ENCODE measurements at places on chromosomes 2 and 18.

DNA sequence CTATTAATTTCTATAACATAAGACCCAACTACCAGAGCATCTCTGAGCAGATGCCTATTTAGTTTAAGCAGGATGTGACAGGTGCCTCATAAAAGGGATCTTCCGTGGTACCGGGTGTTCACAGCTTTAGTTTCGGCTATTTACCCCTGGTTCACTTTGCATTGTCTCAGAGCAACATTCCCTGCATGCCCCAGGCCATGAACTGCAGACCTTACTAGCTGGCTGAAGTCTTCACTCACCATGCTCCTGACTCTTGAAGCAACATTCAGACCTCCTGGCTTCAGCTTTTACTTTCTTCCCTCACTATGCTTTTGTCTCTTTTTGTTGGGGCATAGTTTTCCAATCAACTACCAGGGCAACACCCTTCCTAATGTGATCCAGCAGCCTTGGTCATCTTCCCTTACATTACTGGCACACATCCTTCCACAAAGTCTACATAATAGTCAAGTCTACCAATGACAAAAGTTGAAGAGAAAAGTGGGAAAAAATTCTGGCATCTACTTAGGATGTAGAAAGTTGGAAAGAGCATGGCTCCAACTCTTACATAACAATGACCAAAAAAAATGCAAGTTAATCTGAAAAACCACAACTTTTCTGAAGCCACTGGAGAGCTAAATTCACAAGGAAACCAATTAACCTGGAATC, 99.2 kb downstream of the SESTD1 start:
- DNase-seq: no peak

- no peak for DNase-seq
These were observed 122.1 kb upstream of the MMADHC start for GRCh38 chr2:149709496-149710263.

GRCh38 chr18:24187689-24188088, 48.8 kb downstream of the CABYR start:
- DNase-seq: no peak

GRCh38 chr2:220277445-220277975, 650.1 kb downstream of the SLC4A3 start:
- DNase-seq: no peak

GRCh38 chr2:236694146-236694888, 124.7 kb downstream of the ACKR3 start:
- DNase-seq: no peak

DNA sequence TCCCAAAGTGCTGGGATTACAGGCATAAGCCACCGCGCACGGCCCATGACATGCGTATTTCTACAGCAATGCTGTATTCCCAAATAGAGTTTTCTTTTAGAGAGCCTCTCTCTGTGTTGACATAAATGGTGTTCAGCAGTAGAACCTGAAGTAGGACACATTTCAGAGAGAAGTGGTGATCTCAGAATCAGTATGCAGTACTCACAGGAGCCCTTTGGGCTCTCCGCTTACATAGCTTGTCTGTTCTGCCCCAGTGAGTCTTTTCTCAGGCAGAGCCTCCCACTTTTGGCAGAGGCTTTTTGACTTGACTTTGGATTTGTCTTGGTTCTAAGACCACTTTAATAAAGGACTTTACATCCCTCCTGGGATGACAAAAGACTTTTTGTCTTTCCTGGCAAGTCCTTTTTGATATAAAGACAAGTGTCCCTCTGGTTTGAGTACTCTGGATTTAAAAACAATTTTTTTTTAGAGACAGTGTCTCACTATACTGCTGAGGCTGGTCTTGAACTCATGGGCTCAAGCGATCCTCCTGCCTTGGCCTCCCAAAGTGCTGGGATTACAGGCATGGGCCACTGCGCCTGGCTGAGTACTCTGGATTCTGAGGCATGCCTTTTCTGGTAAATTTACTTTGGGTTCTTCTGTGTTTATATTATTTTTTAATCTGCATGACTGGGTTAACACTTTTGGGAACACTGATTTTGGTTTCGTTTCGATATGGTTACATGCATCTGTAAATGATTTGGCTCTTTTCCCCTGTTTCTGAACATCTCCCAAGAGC, 113.3 kb downstream of the SMAD2 start:
- DNase-seq: no peak

- no peak for DNase-seq
These were observed 105.6 kb downstream of the TTC32 start for GRCh38 chr2:19796035-19796695.

DNA sequence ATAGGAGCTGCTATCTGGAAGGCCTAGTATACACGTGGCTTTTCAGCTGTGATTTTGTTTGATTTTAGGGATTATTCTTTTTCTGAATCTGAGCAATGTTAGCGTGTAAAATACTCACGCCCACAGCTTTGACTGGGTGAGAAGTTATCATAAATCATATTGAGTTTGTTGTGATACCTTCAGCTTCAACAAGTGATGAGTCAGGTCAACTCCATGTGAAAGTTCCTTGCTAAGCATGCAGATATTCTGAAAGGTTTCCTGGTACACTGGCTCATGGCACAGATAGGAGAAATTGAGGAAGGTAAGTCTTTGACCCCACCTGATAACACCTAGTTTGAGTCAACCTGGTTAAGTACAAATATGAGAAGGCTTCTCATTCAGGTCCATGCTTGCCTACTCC, at the start of gene GKN1:
Gene GKN1, plus strand, starts transcription at position 386 of the 400 bp plus-strand sequence. CDS start 42 bp downstream, outside the sequence.
- no peak for DNase-seq

DNA sequence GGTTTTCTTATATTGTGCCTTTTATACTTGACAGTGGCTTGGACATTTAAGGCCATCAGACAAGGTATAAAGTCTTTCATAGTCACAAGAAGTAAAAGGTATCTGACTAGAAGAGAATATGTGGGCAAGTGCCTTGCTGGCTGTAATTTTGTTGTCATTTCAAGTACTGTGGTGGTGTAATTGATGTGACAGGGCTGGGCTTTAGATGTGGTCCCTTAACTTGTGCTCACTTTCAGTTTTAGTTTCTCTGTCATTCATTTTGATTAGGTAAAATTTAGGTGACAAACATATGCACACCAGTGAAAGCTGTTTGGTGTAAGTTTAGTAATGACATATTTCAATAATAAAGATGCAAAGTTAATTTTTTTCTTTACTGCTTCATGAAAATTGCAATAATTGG, 31.2 kb upstream of the TBR1 start:
- DNase-seq: no peak

GRCh38 chr2:157337978-157338377, 12.4 kb upstream of the ERMN start:
- no peak for DNase-seq

DNA sequence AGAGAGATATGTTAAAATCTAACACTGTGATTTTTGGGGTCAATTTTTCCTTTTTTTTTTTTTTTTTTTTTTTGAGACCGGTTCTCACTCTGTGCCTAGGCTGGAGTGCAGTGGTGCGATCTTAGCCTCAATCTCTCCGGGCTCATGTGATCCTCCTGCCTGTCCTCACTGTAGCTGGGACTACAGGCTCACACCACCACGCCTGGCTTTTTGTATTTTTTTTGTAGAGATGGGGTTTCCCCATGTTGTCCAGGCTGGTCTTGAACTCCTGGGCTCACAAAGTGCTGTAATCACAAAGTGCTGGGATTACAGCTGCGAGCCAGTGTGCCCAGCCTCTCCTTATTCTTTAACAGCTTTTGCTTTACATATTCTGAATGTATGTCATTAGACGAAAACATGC, 2.9 kb upstream of the HAAO start:
- no peak for DNase-seq

DNA sequence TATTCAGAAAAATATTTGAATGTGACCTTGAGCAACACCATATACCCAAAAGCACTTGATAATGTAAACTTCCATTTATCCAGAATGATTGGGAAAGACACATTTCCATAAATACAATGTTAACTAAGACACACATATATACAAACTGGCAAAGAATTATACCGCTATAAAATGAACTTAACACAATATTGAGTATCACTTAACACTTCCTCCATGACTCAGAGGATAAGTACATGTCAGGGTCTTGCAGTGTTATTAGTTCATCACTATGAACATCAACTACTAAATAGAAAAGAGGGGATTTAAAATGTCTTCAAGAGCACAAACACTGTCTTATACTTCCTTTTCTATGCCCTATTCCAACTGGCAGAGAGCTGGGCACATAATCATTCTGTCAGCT, 18.6 kb downstream of the WDSUB1 start:
- no peak for DNase-seq

- DNase-seq: no peak
These were observed at the start of gene DAPL1 for GRCh38 chr2:158795195-158795924. Gene DAPL1, plus strand, starts transcription at chr2:158795317. Its CDS starts 56 bp downstream, at chr2:158795373.

GRCh38 chr2:241003047-241003360, 4.6 kb downstream of the SNED1 start:
- no peak for DNase-seq

GRCh38 chr2:54461261-54461660, 5.1 kb downstream of the SPTBN1 start:
- DNase-seq: no peak

DNA sequence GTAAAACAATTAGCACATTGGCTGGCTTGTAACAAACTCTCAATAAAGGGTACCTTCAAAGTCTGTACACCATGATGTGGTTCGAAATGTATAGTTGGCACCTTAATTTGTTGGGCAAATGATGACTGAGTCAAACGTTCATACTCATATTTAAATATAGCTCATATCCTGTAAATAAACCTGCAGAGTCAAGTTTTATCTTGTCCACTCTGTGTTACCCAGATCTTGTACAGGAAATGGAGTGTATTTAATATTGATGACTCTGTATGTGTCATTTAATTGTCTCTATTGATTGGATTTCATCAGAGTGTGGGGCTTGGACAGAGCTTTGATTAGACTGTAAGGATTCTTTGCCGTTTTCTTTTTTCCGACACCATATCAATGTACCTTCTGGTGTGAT, 805.6 kb upstream of the ZEB2 start:
- no peak for DNase-seq

DNA sequence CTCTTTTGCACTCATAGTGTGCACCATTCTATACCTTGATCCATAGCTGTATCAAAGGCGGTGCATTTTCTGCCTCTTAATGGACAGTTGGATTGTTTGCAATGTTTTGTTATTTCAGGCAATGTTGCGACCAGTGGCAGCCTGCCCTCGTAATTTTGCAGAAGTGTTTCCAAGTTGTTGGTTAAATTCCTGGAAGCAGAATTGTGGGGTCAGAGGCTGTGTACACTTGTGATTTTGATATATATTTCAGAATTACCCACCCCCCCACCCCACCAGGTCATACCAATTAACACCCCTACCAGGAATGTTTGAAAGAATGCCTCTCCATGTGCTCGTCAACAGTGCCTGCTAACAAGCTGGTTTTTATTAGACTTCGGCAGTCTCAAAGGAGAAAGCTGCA, 32.4 kb upstream of the IL1R1 start:
- no peak for DNase-seq

DNA sequence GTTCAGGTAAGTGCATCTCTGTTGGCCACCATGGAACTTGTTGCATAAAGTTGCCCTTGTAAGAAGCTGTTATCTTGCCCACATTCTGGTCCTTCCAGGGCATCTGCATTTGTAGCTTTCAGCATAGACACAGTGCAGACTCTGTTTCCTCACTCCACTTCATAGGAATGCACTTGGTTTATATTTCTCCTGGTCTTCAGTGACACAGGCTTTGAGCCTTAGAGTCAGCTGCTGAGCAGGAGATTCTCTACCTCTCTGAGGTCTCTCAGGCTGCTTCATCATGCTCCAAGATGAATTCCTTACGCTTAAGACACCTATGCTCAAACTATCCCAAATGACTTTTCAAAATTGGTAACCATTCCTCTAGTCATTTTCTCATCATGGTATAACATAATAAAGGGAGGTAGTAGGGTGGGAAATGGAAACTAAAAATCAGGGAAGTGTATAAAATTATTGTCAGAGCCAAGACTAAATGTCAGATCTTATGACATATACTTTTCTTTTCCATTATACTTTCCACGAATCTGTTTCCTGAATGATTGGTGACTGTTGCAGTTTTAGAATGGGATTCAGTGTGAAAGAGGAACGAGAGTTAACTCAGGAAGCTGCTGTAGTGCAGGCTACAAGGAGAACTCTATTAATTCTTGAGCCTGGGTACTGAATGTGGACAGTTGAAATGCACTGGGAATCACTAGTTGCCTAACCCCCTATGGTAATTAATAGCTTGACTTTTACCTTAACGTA, 72.0 kb downstream of the GALNT1 start:
- no peak for DNase-seq

DNA sequence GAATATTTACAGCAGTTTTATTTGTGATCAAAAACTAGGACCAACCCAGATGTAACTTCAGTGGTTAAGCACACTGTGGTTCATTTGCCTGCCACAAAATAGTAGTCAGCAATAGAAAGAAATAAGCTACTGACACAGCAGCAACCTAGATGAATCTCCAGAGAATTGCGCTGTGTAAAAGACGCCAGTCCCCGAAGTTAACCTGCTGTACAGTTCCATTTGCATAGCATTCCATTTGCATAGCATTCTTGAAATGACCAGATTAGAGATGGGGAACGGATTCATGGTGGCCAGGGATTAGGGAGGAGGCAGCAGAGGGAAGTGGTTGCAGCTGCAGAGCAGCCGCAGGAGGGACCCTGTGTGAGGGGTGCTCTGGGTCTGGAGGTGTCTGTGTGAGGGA, 39.3 kb upstream of the NFATC1 start:
- no peak for DNase-seq

DNA sequence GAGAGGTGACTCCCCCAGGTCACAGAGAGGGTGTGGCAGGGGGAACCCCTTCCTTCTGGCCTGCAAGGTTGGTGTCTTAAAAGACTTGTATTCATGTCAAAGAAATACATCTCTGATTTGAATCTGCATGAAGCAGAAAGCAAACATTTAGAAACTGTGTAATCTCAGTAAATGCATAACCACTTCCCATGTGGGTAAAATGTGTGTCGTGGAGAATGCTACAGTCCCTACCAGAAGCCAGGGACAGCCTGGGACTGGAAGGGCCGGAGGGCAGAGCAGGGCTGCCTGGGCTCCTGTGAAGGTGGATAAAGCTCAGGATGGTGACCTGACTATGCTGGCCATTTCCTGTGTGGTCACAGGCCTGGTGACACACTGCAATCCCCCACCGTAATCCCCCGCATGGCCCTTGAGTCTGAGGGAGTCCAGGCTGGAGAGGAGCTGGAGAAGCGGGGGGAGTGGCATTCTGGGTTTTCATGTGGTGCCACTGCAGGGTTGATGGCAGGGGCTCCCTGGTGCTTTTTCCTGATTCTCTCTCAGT, 102.2 kb downstream of the LRRC30 start:
- no peak for DNase-seq

DNA sequence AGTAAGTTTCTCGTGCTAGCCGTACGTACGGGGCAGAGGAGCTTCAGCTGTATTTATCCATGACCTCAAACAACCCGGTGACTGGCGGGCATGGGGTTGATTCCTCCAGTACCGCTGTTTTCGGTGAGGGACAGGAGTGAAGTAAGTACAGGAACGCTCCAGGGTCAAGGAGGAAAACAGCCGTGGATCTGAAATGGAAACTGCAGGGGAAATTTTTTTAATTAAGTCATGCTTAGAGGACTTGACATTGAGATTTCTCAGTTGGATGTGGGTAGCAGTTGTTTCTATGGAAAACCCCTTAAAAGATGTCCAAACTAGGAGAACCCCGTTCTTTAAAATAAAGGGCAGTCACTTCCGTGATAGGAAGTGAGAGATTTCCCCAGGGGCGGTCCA, 1.2 kb downstream of the RAB12 start:
- DNase-seq: no peak

All from memory B cell (primary cell).